GM06990 (cell line): ENCODE measurements at places on chromosomes 5 and 9.

DNA sequence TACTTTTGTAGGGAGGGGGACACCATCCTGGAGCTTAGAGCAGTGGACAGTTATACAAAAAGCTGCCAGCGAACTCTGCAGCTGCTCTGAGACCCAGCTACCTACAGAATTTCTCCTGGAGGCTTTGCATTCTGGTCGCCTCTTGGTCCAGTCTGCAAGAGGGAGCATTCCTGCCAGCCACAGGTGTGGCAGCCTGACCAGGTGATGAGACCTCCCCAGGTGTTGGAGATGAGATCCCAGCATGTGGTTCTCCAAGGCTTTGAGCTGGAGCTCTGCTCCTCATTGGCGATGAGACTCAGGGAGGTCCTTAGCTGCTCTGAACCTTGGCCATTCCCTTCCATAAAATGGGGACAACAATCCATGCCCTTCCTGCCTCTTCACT lies 69.3 kb downstream of the RGS3 start:
- DNase-seq, result no peak

- DNase-seq, result peak; percentile 37
These were observed 17.6 kb downstream of the GM2A start for GRCh38 chr5:151270599-151270998.

GRCh38 chr5:172395483-172395882 lies 58.8 kb downstream of the SH3PXD2B start:
- no peak for DNase-seq

DNA sequence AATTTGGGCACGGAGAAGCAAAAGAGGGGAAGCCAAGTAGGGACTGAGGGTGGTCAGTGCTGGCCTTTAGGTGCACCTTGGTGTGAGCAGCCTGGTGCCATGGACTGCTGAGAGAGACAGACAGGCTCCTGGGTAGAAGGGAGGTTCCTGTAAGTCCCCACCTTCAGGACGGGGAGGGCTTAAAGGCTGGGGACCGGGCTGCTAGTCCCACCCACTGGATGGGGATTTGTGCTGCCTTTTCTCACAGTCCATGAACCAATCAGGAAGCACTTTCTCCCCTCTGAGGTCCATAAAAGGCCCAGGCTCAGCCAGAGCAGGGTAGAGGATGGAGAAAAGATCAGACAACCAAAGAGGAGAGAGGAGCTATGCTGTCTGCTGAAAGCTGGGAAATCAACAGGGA lies 15.2 kb downstream of the CDC25C start:
- DNase-seq, result no peak

DNA sequence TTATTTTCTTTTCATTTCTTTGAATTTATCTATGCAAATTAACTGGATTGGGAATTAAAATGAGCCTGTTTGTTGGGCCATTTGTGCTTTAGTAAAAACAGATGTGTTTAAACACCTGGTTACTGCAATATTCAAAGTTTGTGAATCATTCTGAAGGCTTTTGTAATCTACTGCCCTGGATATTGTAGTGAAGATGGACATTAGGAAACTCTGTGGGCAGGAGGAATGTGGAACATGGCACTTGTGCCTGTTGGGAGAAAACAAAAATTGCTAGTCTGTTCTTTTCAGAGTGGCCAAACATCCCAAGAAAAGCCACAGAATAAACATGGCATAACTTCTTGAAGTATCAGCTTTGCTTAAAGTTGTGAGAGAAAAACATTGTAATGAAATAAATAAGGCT lies 40.8 kb downstream of the CHSY3 start:
- no peak for DNase-seq

DNA sequence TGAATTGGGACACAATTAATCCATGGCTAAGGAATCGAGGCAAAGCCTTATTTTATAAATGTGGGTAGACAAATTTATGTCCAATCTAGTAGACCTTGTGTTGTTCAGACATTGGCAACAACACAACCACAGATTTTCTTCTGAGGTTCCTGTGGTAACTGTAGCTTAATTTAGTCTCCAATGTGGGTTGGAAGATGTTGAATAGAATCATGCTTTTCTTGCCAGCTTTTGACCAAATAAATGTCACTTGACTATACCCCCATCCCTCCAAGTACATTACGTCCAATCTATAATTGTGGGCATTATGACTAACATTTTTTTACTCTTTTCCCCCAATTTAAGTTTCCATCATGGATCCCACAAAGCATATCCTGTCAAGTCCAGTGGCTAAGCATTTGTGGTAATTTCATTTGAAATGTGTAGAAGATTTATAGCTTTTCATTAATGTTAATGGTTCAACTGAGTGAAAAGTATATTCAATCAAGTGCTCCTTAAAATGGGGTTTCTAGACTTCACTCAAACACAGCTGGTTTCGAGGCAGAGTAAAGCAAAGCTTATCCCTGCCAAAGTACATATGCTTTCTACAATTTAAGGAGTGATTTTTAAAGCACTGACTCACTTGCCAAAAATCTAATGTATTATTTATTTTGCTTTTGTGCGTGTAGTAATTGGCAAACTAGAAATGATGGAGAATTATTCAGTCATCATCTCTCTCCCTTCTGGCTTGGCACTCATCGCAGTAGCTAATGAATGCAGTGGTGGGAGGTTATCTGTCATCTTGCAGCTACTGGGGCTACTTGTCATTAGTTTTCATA lies 141.8 kb downstream of the FAM174A start:
- no peak for DNase-seq

- DNase-seq, result no peak
These were observed 49.9 kb upstream of the PPP2CA start for GRCh38 chr5:134275822-134276221.

GRCh38 chr5:61618577-61618976 lies 286.5 kb downstream of the ZSWIM6 start:
- DNase-seq, result no peak

DNA sequence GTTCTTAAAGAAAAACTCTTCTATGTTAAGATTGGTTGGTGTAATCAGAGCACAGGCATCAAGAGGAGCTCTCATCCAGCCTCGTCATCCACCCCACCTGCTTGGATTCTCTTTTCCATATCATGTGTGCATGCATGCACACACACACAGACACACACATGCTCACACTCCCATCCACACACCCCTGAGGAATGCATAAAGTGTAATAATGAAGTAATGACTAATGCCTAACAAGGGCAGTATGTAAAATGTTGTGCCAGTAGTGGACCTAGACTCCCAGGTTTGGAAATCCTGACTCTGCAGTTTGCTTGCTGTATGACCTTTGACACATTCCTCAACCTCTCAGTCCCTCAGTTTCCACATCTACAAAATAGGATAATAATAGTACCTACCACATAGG lies 280.0 kb upstream of the ANKRD55 start:
- DNase-seq, result no peak

DNA sequence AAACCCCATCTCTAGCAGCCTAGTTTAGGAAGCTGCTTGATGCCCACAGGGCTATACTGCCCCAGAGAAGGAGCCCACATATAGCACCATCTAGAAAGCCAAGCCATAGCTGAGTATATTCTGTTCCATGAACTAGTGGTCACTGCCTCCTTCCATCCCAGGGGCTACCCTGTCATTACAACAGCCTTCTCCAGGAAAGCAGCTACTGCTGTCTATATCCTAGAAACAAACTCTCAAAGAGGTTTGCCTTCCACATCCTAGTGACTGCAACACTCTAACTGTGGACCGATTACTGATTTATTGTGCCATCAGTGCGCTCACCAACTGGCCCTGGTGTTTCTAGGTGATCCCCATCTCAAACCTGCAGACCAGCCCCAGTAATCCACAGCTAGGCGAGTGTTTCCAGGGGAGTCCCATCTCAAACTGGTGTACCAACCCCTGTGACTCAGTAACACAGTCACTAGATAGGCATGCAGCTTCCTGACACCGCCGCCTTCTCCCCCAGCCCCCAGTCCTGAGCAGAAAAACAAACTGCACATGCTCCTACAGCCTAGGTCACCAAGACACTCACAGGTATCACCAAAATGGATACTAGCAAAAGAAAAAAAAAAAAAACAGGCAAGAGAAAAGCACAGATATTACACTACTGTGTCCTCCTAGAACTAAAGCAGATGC lies 14.8 kb downstream of the SPTLC1 start:
- DNase-seq, result no peak

DNA sequence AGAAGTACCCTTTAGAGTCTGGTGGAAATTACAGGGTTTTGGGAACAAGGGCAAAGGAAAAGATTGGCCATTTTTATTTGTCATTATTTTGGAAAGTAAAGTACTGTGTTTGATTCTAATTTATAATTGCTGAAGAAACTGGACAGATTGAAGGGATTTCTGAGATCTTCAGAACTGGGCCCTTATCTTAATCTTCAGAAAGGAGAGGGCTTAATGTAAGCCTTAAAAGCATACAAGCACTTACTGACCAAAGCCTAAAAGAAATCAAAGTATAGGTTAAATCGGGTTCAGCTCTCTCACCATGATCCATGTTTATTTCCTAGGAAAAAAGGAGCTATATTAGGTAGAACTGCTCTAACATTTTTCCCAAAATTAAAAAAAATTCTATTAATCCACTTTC lies 35.6 kb downstream of the ERAP1 start:
- no peak for DNase-seq

DNA sequence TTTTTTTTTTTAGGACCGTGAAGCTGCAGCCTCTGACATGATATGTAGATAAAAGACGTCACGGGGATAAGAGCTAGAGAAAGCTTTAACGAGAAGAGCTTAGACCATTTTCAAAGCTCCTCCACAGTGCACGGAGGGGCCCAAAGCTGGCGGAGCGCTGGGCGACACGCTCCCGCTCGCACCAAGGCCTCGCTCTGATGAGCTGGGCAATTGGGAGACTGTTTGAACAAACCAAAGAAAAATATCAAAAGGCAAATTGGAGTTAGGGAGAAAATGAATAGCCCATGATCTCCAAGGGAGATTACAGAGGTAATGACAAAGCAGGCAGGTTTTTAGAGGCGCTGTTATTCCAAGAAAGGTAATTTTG lies 179.4 kb downstream of the SREK1 start:
- no peak for DNase-seq

- no peak for DNase-seq
These were observed 9.9 kb upstream of the SPARC start for GRCh38 chr5:151696470-151697061.

GRCh38 chr5:11525020-11525419 lies 379.2 kb downstream of the CTNND2 start:
- no peak for DNase-seq

DNA sequence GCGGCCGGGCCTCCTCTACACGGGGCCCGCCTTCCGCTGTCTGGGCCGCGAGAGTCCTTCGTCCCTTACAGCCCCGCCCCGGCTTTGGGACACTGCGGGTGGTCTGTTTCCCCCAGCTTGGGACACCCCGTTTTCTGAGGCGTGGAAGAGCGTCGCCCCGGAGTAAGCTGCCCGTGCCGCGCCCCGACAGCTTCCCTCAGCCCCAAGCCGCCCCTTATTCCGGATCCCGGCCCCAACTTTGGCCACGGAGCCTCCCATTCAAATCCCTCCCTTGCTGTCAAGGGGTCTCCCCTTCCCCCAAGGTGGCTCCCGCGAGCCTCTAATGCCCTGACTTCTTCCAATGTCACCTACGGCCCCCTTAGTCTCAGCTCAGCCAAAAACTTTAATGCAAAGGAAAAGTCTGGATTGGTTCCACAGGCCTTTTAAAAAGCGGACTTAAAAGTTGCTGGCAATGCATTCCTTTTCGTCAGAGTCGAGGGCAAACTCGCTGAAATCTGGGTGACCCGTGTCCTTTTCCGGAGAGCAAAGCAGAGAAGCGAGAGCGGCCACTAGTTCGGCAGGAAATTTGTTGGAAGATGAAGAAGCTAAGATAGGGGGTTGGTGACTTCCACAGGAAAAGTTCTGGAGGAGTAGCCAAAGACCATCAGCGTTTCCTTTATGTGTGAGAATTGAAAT lies 19.8 kb downstream of the EXOSC2 start:
- DNase-seq, result no peak

DNA sequence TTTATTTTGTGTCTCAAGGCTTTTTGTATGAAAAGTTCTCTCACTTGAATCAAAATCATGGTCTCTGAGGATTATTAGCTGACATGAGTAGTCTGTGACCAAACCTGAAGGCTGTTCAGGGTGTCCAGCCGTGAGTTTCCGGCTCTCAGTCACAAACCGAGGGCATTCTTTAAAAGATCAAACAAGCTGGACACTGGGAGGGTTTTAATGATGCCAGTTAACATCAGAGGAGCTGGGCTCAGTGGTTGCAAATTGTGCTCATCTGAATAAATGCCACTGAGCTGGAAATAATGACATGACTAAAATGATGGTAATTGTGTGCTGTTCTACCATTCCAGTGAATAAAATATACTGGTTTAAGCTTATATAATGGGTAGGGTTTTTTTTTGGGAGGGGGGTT lies 153.1 kb downstream of the FOCAD start:
- DNase-seq, result no peak

DNA sequence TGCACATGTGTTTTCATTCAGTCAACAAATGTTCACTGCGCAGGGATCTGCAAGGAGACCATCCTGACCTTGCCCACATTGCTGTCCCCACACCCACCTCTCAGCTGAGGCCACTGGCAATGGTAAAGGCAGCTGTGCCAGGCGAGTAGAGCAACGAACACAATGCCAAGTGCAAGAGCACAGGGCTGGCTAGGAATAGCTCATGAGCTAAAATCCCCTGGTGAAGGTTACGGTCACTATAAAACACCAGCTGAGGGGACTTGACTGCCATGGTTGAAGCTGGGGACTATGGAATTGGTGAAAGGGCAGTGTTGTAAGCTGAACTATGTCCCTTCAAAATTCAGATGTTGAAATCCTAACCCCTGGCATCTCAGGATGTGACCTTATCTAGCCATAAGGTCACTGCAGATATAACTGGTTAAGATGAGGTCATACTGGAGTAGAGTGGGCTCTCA lies 96.1 kb downstream of the OTULIN start:
- no peak for DNase-seq

- DNase-seq, result no peak
These were observed 255.2 kb downstream of the SGCD start for GRCh38 chr5:156582193-156582598.

DNA sequence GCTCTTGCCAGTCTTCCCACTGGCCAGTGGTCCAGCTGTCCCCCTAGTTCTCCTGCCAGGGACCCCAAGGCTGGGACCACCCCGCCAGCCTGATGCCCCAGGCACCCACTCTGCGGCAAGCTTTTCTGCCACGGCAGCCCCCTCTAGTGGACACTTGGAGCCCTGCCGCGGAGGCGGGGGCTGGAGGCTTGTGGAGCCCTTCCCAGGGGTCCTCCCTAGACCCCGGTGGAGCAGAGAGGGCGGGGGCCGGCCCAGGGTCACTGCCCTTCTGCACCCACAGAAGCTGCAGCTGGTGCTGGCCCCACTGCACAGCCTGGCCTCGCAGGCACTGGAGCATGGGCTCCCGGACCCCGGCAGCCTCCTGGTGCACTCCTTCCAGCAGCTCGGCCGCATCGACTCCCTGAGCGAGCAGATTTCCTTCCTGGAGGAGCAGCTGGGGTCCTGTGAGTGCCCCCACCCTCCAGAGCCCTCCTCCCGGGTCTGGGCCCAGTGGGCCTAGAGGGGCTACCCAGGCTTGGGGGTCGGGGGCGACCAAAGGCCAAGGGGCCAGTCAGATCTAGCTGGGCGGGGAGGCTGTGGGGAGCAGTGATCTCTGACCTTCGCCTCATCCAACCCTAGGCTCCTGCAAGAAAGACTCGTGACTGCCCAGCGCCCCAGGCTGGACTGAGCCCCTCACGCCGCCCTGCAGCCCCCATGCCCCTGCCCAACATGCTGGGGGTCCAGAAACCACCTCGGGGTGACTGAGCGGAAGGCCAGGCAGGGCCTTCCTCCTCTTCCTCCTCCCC lies 9.1 kb downstream of the EGFL7 start:
- no peak for DNase-seq

- DNase-seq, result no peak
These were observed 113.9 kb downstream of the FGF1 start for GRCh38 chr5:142572006-142572405.
